ENCODE measurements at places on chromosomes 6 and 20. TPM values are rescaled to one million over a fixed set of nuclear protein-coding genes. Genes with fewer than 3 reads are reported as not detected.

DNA sequence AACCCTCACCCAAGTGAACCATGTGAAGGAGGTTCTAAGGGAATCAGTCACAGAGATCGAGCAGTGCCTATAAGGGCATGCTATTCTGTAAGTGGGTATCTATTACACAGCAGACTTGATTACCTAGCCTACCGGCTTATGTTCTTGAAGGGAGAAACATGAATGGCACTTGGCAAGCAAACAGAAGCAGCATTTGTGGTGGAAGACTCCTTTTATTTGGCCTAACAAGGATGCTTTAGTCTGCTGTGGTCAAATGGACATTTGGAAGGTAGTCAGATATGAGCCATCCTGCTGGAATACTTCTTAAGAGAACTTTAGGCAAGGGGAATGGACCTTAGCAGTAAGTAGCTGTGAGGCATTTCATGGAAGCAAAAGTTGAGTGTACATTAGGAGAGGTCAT lies 126.3 kb downstream of the COL12A1 start:
- no peaks in the 10 kb centered on the region for H3K36me3 ChIP-seq
- no peak overlapping the region for H3K27ac ChIP-seq
- H3K4me1 ChIP-seq = no peaks in the 10 kb centered on the region
- DNase-seq = no peak
- no peak overlapping the region for H3K4me3 ChIP-seq
- H3K27me3 ChIP-seq = no peaks in the 10 kb centered on the region

GRCh38 chr6:50288881-50289280 lies 239.2 kb upstream of the DEFB112 start:
- H3K27ac ChIP-seq = no peak overlapping the region
- DNase-seq = no peak
- no peaks in the 10 kb centered on the region for H3K4me1 ChIP-seq
- H3K27me3 ChIP-seq = no peaks in the 10 kb centered on the region

- no peak overlapping the region for H3K27ac ChIP-seq
- H3K4me3 ChIP-seq = no peak overlapping the region
- H3K4me1 ChIP-seq = no peaks in the 10 kb centered on the region
- no peaks in the 10 kb centered on the region for H3K27me3 ChIP-seq
Measured at GRCh38 chr6:99495466-99495865, 19.8 kb downstream of the USP45 start.

DNA sequence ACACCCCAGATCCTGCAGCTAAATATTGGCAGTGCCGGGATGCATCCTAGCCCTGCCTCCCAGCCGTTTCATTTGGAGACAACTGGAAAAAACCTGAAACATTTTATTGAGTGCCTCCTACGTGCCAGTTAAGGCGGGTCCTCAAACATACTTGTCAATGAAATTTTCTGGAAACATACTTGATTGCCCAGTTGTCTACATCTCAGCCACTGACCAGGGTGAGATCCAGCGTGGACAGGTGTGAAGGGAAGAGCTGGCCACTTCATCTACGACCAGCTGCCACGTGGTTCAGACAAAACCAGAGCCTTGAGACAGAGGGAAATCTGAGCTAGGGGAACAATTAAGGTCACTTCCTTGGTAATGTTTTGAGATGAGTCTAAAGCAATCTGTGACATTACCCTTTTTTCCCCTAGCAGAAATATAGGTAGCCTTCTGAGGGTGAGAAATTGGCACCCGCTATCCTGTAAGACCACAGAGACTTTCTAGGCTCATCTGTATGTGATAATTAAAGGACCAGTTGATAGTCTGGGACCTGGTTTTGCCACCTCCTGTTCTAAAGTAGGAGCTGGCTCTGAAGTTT lies 116.3 kb upstream of the MTHFD1L start:
- H3K36me3 ChIP-seq = no peaks in the 10 kb centered on the region
- H3K4me3 ChIP-seq = no peak overlapping the region
- H3K27me3 ChIP-seq = no peaks in the 10 kb centered on the region
- H3K27ac ChIP-seq = no peak overlapping the region
- no peak for DNase-seq

GRCh38 chr6:27890445-27891319 lies 21.5 kb downstream of the OR2B2 start:
- DNase-seq = peak; percentile 98
- no peak overlapping the region for H3K27ac ChIP-seq
- no peaks in the 10 kb centered on the region for H3K4me1 ChIP-seq
- no peaks in the 10 kb centered on the region for H3K27me3 ChIP-seq

DNA sequence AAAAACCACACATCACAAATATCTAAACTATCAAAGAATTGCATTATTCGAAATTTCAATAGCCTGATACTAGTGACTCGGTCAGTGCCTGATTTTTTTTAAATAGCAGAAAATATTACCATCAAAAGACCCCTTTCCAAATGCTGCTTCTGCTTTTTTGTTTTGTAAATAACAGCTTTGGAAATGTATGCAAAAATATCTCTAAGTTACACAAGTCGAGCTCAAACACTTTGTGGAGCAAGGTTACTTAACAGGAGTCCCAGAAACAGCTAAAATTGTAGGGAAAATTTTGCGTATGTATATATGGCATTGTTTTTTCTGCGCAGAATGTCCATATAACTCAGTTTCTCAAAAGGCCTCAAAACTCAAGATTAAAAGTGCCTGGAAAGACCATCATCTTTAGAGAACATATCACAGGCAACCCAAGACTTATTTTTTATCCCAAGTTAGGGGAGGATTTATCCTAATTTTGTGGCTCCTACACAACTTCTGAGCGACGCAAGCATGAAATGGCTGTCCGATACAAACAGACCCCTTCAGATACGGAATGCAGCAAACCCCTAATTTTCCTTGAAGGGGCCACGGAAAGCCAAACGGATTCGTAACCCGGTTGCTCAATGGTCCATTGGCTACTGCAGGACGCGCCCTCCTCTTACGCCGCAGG lies 1.3 kb downstream of the CEP85L start:
- no peaks in the 10 kb centered on the region for H3K27me3 ChIP-seq
- peak overlapping the region; percentile 98 for H3K4me3 ChIP-seq
- no peaks in the 10 kb centered on the region for H3K36me3 ChIP-seq
- peak; percentile 86 for DNase-seq
- H3K4me1 ChIP-seq = peaks cover 1% of the 10 kb centered on the region
- H3K27ac ChIP-seq = peak overlapping the region; percentile 100

GRCh38 chr6:104789770-104790190 lies 69.9 kb downstream of the HACE1 start:
- peak; percentile 19 for DNase-seq
- no peak overlapping the region for H3K27ac ChIP-seq
- no peaks in the 10 kb centered on the region for H3K36me3 ChIP-seq
- H3K4me3 ChIP-seq = no peak overlapping the region

DNA sequence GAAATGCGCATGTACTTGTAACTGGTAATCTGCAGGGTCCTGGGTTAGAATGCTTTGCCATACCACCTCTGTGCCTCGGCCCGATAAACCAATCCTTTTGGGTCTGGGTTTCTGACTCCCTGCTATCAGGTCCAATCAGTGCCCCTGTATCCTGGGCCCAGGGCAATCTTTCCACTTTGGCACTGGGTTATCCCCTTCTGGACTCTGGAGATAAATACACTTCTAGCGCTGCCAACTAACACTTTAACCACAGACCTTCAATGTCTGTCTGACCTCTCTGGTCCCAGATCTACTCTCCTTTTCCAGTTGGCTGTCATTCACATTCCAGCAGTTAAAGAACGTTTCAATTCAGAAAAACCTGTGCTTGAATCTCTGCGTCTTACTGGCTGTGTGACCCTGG lies 55.3 kb downstream of the DNAAF9 start:
- H3K27me3 ChIP-seq = no peaks in the 10 kb centered on the region
- H3K36me3 ChIP-seq = peaks cover 6% of the 10 kb centered on the region
- DNase-seq = no peak
- peaks cover 10% of the 10 kb centered on the region for H3K4me1 ChIP-seq
- H3K4me3 ChIP-seq = no peak overlapping the region

DNA sequence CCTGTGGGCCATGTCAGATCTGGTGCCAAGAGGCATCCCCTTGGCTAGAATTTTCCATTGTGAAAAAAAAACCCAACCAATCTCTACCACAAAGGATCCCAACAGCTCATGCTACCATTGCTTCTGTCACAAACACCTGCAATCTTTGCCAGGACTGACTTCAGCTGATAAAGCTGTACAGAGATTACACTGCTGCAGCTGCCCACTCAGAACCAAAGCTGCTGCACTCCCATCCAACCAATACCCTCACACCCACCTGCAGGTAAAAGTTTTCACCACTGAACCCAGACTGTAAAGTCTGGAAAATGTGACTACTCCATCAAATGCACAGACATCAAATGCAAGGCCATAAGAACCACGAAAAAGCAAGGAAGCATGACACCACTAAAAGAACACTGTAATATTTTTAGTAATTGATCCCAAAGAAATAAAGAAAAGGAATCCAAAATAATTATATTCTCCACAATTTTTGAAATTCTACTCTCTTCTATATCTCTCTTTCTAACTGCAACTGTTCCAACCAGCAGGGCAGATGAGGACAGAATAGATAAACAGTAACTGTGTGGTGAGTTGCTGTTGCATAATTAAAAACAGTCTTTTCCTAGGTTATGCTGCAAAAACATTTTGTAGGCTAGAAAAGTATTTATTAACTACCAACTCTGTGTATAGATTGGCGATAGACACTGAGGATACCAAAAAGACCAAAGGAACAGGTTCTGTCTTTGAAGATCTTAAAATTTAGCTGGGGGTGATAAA lies 128.0 kb upstream of the MCHR2 start:
- no peak overlapping the region for H3K4me3 ChIP-seq
- H3K27ac ChIP-seq = no peak overlapping the region
- DNase-seq = no peak
- H3K27me3 ChIP-seq = no peaks in the 10 kb centered on the region
- no peaks in the 10 kb centered on the region for H3K4me1 ChIP-seq

GRCh38 chr6:146578054-146578453 lies 20.7 kb upstream of the ADGB start:
- H3K4me1 ChIP-seq = no peaks in the 10 kb centered on the region
- H3K36me3 ChIP-seq = no peaks in the 10 kb centered on the region
- no peak overlapping the region for H3K4me3 ChIP-seq
- DNase-seq = no peak
- no peak overlapping the region for H3K27ac ChIP-seq

DNA sequence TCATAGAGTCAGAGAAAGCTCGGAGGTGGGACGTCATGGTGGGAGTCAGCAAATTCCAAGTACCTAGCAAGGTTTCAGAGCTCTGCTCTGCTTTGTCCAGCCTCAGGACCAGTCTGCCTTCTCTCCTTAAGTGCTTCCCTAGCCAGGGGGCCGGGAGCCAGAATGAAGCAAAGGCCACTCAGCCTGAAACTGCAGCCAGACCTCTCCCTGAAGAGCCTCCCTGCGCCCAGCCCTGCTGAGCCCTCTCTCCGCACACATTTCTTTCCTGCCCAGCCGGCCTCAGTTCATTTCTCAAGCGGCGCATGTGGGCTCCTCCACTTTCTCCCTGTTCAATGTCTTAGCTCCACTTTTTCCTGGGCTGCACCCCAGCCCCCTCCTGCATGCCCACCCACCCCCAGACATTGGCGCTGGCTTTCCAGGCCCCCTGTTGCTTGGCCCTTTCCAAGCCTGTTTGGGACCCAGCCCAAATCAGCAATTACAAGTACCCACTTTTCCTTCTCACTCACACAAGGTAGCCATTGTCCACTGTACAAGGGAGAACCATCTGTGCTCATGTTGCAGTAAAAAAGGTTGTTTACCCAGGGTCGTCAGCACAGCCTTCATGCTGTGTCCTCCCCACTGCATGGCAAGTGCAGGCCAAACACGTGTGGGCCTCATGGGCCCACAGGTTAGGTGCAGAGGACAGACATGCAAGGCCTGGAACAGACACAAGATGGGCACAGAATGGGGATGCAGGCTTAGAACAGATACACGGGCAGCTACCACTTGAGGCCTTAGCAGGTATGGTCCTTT lies 147.1 kb downstream of the MRPL14 start:
- peak; percentile 67 for DNase-seq
- peaks cover 2% of the 10 kb centered on the region for H3K27me3 ChIP-seq
- no peak overlapping the region for H3K27ac ChIP-seq

DNA sequence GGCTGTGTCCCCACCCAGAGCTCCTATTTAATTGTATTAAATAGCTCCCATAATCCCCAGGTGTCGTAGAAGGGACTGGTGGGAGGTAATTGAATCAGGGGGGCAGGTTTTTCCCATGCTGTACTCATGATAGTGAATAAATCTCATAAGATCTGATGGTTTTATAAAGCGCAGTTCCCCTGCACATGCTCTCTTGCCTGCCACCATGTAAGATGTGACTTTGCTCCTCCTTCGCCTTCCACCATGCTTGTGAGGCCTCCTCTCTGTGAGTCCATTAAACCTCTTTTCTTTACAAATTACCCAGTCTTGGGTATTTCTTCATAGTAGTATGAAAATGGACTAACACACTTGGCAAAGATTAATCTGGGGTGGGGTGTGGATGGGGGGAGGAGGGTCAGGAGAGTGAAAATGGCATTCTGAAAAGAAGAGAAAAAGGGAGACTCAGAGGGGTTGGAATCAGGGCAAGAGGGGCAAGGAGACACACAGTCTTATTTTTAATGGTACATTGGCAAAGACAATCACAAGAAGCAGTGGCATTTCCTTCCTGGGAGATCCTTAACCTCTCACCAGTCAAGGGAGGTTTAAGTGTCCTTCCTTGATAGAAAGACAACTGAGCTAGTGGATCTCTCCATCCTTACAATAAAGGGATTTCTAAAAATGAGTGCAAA lies 37.5 kb upstream of the NOX3 start:
- no peaks in the 10 kb centered on the region for H3K36me3 ChIP-seq
- no peak overlapping the region for H3K27ac ChIP-seq
- DNase-seq = no peak

DNA sequence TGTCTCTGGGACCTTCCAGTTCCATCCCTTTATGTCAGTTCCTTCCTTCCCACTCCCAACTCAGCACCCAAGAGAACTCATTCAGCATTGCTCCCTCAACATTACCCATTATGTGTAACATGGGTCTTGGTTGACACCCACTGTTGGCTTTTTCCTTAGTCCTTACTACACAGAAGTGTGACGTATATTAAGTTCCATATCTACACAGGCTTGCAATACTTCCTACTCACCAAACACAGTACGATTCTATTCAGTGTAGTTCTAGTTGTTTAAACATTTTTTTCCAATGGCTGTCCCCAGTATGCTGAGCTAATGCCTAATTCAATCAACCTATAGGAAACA lies 37.7 kb downstream of the ARHGAP18 start:
- H3K36me3 ChIP-seq = no peaks in the 10 kb centered on the region
- DNase-seq = no peak
- H3K27me3 ChIP-seq = no peaks in the 10 kb centered on the region
- peaks cover 6% of the 10 kb centered on the region for H3K4me1 ChIP-seq

DNA sequence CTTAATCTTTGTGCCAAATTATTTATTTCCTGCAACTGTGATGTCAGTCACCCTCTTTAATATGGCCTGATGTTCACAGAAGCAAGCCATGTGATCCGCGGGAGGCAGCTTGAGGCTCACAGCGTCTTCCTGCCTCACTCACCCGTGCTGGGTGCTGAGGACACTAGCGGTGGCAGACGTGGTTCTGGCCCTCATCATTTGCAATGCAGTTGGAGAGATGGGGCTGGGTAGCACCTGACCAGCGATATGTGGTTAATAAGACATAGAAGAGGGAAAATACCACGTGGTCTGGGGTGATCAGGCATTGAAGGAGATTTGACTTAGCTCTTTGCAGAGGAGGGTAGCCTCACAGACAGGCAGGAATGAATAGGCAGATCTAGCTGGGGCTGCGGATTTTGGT lies 264.7 kb downstream of the TMEM242 start:
- no peak overlapping the region for H3K27ac ChIP-seq
- H3K4me3 ChIP-seq = no peak overlapping the region
- DNase-seq = no peak

CLVS2 gene
- polyA plus RNA-seq = not detected

SLC17A1 gene
- not detected for polyA plus RNA-seq

MACROD2 gene
- polyA plus RNA-seq = 20.4 TPM

RTN4IP1 gene
- 4.7 TPM for polyA plus RNA-seq

SRPK1 gene
- polyA plus RNA-seq = 18.0 TPM

TSBP1 gene
- not detected for polyA plus RNA-seq

MYL9 gene
- 243 TPM for polyA plus RNA-seq
